ENCODE measurements at places on chromosomes 12 and 14.

DNA sequence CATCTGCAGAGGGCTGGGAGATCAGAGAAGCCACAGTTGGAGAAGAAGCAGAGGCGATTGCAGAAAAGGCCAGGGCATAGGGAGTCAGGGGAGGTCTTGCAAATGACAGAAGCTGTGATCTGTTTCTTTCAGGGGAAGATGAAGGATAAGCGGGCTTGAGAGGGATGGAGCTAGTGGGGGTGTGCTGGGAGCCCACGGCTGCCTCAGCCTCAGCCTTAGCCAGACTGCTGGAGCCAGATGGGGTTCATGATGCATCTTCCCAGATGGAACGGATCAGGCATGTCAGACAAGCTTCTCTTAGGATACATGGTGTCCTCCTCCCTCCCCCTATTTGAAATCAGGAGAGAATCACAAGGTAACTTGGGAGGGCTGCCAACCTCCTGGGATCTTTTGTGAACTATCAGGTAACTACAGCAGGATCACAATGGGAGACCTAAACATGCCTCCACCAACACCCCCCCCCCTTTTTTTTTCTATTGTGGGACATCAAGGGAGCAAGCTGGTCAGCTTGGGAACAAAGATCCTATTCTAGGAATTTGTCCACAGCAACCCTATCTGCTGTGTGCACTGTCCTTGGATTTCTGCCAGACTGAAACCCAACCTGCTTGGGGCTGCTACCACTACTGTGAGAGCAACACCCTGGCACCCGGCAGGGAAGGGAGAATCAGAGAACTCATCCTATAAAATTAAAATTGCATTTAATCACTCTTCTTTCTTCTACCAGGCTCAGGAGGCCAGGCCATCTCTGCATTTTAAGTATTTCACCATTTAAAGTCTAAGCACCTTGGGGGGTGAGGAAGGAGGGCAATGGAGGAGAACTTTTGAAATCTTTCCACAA lies 10.7 kb upstream of the ATP2A2 start:
- DNase-seq, result peak; percentile 70

DNA sequence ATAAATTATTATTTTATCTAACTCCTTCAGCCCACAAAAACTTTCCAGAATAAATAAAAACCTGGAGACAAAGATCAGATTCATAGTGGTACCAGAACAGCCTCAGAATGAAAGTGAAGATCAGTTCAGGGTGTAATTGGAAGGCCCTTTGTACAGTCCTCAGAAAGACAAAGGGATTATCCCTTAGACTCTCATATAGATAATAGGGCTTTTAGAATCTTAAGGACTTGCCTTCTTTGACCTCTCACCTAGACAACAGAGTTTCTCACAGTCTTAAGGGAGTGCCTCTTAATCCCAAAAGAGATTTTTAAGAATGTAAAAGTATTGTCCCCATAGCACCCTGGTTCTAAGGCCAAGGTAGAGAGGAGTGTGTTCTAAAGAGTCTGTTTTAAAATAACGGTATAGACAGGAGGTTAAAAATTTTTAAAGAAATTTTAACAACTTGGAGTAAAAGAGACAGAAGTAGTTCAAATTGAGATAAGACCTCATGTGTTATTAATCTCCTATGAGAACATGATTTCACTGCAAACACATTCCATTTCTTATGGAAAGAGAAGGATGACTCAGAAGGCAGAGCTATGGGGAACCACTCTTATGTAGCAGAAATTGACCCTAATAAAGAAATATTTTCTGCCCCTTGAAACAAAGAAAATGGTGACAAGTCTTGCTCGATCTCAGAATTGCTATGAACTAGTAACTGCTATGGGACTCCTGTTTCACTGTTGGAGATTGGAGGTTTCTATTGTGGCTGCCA lies 24.2 kb upstream of the NOVA1 start:
- peak; percentile 26 for DNase-seq

GRCh38 chr14:75013290-75013689 lies 10.6 kb downstream of the EIF2B2 start:
- no peak for DNase-seq

- DNase-seq, result no peak
These were observed 340.5 kb downstream of the FUT8 start for GRCh38 chr14:65753061-65753460.

DNA sequence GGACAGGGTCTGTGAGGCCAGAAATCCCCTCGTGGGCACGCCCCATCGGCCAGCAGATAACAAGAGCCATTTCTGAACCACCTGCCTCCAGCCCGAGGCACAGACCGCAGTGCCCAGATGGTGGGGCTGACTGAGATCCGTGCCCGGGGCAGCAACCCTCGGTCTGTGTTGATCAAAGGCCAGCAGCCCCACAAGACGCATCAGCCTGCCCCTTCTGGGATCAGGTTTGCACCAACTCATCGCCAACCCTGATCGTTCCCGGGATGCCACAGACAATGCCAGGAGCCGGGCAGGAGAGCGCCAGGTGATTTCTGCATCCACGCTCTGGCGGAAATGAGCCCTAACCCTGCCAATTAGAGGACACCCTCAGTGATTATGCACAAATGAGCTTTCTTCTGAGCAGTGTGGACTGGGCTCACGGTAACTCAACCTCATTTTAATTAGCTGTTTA lies 64.5 kb downstream of the TESC start:
- DNase-seq, result no peak

DNA sequence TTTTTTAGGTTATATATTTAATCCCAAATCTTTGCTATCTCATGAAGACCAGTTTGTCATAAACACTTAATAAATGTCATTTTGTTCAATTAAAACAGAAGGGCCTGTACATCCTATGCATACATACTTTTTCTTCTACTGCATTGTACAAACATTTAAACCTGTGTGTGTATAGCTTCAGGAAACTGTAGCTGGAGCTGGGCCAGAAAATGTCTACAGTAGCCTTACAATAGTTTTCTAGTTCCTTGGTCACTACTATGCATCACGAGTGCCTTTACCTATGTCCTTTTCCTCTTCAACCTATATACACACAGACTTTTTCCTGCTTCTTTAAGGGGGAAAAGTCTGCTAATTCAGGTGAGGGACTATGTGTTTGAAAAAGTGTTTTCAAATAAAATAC lies 302.8 kb downstream of the PAWR start:
- DNase-seq, result no peak

- peak; percentile 61 for DNase-seq
These were observed 117.6 kb downstream of the CACNA1C start for GRCh38 chr12:2170376-2170775.

GRCh38 chr12:119949145-119949544 lies 39.9 kb upstream of the BICDL1 start:
- no peak for DNase-seq

- no peak for DNase-seq
These were observed 1026.9 kb downstream of the LRFN5 start for GRCh38 chr14:42633504-42634095.

- no peak for DNase-seq
These were observed 162.1 kb downstream of the ESRRB start for GRCh38 chr14:76537906-76538647.

DNA sequence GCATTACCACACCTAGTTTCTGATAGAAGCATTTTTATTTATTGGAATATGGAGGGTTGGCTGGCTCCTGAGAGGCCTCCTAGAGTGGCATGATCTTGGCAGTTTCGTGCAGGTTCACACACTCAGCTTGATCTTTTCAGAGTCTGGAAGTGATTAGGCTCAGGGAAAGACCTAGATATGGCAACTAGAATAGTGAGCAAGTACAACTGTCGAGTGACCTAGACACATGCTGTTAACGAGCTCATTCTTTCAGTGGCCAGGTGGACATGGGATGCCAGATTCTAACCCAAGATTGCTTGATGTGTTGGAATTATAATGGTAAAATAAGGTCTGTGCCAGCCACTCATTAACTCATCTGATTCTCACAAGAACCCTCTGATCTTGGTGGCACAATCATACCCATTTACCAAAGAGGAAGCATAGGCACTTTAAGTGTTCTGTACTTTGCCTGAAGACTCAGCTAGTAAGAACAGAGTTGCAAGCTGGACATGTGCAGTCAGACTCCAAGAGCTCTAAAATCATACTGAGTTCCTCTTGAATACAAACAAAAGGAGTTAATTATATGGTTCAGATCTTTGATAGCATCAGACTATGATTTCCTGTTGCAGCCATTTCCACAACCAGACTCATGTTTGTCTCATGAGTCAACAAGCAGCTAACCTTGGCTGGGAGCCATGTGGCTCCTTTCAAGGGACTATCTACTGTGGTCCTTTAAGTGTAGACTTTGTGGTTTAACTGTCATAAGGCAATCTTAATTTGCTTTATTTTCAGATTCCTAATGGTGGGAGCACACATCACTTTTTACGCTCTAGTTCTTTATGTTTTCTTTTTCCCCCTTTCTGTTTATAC lies 144.2 kb downstream of the PLEKHA5 start:
- peak; percentile 97 for DNase-seq

DNA sequence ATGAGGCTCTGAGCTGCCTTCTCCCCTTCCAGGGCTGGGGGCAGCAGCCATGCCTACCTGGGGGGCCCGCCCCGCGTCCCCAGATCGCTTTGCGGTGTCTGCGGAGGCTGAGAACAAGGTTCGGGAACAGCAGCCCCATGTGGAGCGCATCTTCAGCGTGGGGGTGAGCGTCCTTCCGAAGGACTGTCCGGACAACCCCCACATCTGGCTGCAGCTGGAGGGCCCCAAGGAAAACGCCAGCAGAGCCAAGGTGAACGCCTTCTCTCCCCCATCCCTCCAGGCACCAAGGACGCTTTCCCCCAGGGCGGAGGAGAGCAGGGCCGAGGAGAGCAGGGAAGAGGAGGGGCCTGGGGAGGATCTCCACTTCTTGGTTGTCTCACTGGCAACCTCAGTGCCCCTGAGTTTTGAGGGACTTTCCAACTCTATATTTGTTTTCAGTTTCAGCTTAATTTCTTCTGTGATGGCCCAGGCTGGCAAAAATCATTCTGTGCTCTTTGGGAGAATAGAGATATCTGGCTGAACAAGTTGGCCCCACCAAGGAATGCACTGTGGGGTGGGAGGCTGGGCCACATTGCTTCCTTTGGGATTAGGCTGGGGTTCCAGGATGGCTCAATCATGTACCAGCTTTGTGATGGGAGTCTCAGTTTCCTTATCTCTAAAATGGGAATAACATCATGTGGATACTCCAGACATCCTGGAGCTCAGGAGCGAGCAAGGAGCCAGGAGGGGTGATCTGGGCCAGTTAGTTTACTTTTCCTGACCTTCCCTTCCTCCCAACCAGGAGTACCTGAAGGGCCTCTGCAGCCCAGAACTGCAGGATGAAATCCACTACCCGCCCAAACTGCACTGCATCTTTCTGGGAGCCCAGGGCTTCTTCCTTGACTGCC lies 1.2 kb downstream of the KHNYN start:
- peak; percentile 74 for DNase-seq

DNA sequence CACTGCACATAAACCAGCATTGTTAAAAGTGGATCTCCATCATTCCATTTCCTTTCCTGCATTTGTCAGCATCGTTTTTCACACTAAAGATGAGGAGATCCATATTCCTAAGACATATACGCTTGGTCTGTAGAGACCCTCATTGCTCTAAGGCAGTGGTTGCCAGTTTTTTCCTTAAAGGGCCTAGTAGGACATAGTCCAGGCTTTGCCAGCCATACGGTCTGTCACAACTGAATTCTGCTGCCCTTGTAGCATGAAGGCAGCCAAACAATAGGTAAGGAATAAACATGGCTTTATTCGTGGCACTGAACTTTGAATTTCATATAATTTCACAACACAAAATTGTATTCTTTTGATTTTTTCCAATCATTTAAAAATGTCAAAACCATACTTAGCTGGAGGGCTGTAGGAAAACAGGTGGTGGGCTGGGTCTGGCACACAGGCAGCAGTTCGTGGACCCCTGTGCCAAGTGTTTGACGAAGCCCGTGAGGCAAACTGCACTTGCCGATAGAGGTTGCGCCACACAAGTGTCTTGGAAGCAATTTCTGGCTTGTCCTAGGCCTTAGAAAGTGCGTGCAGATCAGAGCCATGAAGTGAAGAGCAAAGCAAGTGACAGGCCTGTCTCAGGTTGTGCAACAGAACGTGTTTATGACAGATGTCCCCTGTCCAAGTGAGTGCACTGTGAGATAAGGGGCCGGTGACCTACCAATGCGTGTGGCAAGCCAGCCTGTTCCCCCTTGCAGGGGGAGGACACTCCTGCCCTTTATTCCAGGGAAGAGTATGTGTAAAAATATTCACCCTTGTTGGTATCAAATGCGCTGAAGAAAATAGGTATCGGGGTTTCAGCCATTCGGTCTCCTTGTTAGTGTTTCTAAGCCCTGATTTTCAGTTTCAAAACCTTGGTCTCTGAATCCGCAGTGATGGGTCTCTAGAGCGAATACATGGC lies 916 bp upstream of the CHPT1 start:
- DNase-seq, result peak; percentile 36

- no peak for DNase-seq
These were observed 2.9 kb downstream of the CIPC start for GRCh38 chr14:77100961-77101360.

- DNase-seq, result peak; percentile 36
These were observed 34.5 kb upstream of the FRS2 start for GRCh38 chr12:69435644-69436043.

GRCh38 chr14:31950764-31951637 lies 126.1 kb upstream of the ARHGAP5 start:
- peak; percentile 39 for DNase-seq

- peak; percentile 4 for DNase-seq
These were observed 51.1 kb downstream of the HSPB8 start for GRCh38 chr12:119229837-119230236.

DNA sequence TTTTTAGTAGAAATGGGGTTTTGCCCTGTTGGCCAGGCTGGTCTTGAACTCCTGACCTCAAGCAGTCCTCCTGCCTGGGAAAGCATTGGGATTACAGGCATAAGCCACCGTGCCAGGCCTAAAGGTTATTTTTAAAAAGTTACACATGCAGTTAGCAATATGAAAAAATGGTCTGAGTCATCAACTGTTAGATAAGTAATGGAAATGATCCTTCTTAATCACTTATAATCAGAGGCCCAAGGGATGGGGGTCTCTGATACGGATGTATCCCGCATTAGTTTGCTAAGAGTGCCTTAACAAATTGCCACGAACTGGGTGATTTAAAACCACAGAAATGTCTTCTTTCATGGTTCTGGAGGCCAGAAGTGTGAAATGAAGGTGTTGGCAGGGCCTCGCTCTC lies 54.1 kb upstream of the FERMT2 start:
- no peak for DNase-seq

GRCh38 chr14:88266474-88266873 lies 56.6 kb downstream of the KCNK10 start:
- DNase-seq, result no peak

DNA sequence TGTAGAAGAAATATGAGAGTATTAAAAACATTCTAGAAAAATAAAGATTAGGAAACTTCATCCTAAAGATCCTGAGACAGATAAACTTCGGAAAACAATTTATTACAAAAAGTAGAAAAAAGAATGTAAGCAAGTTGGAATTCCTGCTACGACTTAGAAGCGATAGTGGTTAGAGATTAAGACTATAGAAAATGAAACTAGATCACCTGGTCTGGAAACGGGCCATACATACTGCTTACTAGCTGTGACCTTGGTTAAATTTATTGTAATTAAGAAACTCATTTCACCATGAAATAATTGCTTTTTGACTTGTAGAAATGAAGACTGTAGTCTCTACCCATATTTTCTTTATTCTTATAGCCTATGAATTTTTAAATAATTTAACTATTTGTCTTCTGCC lies 614.1 kb downstream of the SLC16A7 start:
- DNase-seq, result no peak
